ENCODE measurements at places on chromosomes 6 and 20.

DNA sequence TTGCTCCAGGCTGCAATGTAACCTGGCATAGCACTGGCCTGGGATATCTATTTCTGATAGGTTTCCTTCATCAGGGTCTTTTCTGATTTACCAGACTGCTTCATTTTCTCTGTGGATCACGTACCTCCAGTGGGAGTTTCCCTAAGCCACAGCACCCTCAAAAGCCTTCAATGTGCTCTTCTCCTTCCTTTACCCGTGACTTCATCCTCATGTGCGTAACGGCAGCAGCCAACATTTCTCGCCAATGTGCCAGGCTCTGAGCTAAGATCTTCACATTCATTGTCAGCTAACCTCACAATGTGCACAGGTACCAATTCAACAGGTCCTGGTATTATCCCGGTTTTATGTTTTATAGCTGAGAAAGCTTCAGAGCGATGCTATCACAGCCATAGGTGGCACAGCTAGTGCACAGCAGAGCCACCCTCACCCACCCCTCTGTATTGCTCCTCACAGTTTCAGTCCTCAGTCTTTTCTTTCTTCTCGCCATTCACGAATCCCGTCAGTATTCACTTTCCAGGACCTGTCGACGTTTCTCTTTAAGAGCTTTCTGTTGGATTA lies 58.2 kb downstream of the TNFAIP3 start:
- DNase-seq = no peak

DNA sequence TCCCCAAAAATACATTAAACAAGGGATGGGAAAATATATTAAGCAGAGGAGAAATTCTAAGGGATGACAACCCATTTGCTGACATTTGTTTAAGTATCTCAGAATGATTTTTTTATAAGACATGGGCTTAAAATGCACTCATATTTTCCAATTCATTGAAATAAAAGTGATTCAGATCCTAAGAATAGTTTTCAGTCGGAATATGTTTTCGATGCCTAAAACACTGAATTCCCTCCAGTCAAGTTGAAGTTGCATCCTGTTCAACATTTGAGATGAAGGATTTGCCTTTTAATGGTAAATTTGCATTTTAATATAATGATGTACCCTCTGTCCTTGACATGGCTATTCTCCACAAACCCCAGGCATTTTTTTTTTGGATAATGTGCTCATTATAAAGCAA lies 79.3 kb downstream of the PTCHD4 start:
- DNase-seq = no peak

DNA sequence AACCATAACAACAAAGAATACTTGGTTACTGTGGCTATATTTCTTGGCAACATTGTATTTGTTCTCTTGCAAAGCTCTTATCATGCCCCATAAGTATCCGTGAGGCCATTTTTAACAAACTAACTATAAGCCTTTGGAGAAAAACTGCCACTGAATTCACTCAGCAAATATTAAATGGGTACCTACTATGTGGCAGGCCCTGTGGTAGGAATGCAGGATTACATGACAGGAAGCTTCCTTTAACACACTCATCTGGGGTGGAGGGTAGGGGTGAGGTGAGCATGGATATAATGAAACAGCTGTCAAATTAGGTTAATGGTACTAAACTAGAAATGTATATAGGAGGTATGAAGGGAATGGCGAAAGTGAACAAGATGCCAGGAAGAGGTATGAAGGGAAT lies 504.8 kb downstream of the MEI4 start:
- no peak for DNase-seq

DNA sequence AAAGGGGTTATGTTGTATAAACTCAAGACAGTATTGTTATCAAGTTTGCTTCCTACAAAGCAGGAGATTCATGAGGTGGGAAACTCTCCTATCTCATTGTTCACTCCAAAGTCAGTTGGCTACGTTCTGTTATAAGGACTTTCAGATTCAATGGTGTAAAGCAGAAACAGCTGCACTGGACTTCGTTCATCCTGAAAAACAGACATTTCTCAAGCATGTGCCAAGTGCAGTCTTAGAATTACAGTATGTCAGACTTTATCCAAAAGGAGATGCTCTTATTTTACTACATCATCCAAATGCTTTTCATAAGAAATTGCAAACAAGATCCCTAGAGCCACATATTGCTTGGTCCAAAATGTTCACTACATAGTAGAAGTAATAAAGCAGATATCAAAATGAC lies 14.9 kb downstream of the COL21A1 start:
- DNase-seq = no peak

DNA sequence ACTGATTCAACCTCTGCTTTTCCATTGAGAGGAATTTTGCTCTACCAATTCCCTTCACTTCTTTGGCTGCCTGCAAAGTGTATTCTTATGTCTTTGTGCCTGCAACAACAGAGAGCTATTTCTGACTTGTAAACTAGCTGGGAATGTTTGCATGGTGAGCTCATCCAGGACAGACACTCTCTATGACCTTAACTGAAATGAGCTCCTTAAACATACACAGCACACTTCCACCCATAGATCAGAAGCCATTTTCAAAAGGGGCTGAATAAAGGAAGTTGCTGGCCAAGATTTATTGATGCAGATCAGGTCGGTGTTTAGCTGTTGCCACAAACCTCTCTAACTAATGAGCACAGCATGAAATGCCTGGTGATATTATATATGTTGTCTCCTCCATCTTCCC lies 377.7 kb downstream of the BTBD9 start:
- peak; percentile 38 for DNase-seq

- DNase-seq = no peak
Measured at GRCh38 chr20:47713163-47713562, 72.1 kb downstream of the SULF2 start.

GRCh38 chr20:18805881-18806280 lies 7.7 kb upstream of the SCP2D1 start:
- no peak for DNase-seq

- DNase-seq = no peak
Measured at GRCh38 chr6:71290611-71291010, 2.0 kb downstream of the OGFRL1 start.

DNA sequence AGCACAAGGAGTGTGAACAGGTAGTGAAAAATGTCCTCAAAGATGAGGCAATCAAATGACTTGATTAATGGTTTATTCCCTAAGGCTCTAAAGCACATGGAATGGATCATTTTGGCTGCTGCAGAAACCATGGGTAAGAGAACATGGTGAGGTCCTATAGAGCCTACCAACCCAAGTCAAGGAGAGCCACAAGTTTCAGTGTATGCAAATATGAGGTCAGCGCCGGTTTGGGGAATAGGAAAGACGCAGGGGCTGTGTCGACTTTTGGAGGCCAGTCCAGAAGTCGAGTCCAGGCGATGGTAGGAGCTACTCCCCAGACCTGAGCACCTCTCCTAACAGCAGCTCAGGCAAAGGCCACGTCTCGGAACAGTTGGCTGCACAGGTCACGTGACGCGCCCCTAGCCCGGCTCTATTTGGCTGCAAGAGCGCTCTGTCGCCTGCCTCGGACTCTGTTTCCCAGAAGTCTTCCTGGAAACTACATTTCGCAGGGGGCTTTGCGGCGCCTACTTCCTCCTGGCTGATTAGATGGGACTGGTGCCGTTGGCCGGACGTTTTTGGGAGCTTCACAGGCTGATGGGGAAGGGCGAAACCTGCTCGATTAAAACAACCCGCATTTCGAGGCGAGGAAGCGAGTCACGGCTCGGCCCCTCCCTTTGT lies 74.4 kb upstream of the CHD6 start:
- DNase-seq = peak; percentile 93

DNA sequence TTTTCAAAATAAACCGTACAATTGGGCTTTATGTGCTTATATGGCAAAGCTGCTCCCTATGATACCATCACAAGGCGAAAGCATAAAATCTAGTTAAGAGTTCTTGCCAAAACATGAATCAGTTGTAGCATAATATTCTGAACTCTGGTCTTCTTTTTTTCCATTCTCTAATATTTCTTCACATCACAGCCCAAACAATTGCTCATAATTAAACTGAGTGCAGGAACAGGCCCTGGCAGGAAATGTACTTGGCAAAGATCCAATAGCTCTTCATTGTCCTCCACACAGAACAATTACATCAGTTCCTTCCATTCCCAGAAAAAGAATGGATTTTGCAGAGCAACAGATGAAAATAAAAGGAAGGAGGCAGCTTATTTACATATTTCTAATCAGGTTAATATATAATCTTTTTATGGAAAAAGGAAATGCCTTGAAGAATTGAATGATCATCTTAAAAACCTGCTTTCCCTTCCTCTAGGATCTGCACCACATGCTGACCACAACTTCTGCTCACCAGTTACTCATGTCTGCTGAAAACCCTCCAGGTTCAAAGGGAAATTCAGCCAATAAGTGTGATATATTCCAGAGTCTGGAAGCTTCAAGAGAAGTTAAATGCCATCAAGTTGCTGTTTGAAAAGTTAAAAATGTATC lies 123.3 kb upstream of the COL21A1 start:
- no peak for DNase-seq

DNA sequence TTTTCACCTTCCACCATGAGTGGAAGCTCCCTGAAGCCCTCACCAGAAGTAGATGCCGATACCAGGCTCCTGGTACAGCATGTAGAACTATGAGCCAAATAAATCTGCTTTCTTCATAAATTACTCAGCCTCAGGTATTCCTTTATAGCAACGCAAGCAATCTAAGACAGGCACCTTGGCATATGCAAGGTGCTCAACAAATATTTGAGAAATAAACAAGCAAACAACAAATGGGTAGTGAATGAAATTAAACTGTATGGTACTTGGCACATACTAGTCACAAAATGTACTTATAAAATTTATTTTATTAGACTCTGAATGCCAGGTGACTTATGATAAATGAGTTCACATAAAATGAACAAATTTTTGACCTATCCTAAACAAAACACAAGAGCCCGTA lies 220.3 kb downstream of the MAFB start:
- DNase-seq = no peak

Measured in iPS DF 19.7 (cell line).